ENCODE measurements at places on chromosomes 5 and 9.

DNA sequence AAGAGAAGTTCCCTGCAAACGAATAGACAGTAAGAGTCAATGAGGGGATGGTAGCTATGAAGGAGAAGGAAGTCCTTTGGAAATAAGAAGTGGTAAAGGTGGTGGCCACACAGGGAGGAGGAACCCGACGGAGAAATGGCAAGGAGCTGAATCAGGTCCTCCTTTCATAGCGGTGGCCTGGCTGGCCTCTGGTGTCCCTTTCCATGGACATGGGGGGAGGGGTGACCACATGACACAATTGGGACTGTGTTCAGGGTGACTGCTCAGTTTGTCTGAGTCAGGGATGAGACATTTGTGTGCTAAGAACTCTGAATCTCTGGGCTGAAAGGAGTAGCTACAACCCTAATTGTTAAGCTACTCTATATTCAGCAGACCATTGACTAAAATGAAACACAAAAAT lies 28.7 kb upstream of the TIMD4 start:
- no peak for DNase-seq

- no peak for DNase-seq
Measured at GRCh38 chr5:54450542-54450941, 5.0 kb upstream of the HSPB3 start.

DNA sequence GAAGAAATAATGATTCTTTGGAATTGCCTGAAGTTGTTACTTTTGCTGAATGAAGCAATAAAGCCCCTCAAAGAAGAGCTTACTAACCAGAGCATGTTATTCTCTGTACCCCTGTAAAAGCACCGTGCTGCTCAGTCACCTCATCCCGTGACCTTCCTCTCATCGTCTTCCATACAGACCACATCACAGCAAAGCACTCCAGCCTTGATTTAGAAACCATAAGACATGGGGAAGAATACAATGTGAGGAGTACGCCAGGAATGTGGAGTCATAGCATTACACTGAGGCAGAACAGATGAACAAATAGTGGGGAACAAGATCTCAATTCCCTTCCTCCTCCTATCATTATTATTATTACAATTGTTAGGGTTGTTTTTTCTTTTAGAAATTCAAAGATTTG lies 49.1 kb downstream of the ERAP1 start:
- DNase-seq: no peak

- no peak for DNase-seq
Measured at GRCh38 chr5:178192244-178192643, 5.1 kb upstream of the GMCL2 start.

DNA sequence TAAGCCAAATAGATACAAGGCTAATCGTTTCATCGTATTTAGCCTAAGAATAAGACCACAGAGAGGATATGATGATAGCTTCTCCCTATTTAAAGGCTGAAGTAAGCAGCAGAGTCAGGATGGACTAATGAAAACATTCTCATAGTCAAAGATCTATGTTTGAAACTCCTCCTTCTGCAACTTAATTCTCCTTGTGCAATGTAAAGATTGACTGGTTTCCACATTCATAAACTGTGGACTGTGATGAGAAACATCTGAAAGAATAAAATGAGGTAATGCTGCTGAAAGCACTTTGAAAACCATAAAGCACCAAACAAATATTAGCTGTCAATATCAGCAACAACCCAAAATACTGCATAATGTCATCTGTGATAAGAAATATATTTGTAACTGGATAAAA lies 361.9 kb downstream of the CSNK1G3 start:
- DNase-seq: no peak

DNA sequence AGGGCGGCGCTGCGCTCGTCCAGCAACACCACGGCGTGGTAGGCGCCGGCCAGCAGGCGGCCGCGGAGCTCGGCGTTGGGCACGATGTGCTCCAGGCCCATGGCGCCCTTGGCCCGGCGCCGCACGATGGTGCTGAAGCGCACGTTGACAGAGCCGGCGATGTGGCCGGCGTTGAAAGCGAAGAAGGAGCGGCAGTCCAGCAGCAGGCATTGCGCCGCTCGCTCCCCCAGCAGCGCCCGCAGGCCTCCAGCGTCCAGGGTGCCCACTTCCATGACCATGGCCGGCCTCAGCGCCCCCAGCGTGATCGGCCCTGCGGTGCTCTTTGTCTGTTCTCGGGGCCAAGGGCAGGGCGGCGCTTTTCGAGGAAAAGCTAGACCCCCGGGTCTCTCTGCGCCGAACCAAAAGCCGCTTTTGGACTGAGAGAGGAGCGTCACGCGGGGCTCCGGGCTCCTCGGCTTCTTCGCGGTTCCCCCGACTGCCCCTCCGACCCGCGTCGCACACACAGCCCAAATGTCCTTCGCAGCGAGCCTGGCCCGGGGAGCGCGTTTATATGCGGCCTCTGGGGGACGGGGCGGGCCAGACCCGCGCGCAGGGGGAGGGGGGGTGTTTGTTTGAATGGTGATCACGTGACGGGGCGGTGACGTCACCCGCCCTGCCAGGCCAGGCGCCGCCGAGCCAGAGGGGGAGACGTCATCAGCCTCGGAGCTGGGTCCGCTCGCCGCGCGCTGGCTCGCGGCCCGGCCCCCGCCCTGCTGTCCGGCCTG lies at the start of gene DUSP1:
Gene DUSP1, minus strand, starts transcription at position 521 of the 764 bp plus-strand sequence. Its CDS starts 243 bp downstream, at position 278.
- DNase-seq: peak; percentile 98

DNA sequence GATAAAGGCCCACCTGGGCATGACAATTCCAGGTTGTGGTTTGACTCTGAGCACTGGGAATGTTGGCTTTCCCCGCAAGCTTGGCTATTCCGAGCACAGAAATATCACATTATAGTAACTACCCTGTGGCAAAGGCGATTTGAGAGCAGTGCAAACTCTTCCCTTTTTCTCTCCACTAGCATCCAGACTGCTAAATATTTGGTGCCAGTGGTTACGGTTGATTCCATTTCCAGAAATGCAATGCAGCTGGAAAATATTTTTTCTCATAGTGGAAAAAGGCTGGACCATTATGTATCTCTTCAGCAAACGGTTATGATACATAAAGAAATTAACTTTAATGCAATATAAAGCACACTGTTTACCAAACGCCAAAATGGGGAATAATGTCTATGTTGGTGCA lies 158.0 kb downstream of the ENC1 start:
- DNase-seq: no peak

DNA sequence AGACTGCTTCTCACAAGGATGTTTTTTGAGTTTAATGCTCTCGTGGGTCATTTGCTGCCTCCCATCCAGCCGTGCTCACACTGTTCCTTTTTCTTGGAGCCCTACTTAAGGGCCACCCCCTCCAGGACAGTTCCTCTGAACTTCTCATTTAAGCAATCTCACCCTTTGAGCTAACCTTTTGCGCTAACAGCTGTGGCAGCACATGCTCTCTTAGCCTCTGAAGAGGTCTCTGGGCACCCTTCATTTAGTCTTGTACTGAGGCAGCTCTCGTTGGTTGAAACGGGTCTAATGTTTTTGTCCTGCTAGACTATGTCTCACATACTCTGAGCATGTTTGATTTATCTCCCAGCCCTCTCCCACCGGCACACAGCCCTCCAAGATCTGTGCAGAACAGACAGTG lies 11.8 kb downstream of the ALDH1B1 start:
- no peak for DNase-seq

- DNase-seq: no peak
Measured at GRCh38 chr9:23622396-23622795, 203.6 kb downstream of the ELAVL2 start.

DNA sequence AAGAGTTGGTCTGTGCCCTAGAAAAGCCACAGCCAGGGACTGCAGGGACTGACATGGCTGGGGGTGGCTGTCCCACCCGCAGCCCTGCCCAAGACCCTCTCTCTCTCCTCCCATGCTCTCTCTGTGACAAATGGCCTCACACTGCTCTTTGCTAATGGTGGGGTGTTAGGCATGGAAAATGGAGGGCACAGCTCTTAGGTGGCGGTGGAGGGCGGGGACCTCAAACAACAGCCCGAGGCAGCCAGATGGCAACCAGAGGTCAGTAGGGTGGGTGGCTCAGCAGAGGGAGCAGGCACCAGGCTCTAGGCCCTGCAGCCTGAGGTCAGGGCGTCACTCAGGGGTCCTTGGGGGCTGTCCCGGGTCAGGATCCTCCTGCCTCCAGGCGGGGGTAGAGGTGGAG lies 73.9 kb upstream of the DAB2IP start:
- no peak for DNase-seq

DNA sequence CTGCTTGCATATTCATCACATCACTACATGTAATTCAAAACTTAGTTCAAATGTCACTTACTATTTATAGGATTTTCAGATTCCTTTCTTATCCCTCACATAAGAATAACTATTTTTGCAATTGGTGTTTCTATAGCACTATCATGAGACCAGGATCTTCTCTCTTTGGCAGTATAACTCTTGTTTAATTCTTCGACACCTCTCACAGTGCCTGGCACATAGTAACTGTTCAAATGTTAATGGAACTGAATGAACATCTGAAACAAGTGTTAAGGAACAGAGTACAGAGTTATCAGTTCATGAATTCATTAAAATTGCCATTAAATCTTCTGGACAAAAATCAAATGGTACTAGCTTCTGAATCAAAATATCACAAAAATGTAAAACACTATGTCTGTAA lies 40.0 kb downstream of the FBXL17 start:
- DNase-seq: no peak

GRCh38 chr5:5181650-5182324 lies 41.7 kb downstream of the ADAMTS16 start:
- no peak for DNase-seq

GRCh38 chr5:83924891-83925290 lies 204.2 kb upstream of the HAPLN1 start:
- no peak for DNase-seq

GRCh38 chr5:97979740-97980139 lies 793.7 kb upstream of the RGMB start:
- no peak for DNase-seq

DNA sequence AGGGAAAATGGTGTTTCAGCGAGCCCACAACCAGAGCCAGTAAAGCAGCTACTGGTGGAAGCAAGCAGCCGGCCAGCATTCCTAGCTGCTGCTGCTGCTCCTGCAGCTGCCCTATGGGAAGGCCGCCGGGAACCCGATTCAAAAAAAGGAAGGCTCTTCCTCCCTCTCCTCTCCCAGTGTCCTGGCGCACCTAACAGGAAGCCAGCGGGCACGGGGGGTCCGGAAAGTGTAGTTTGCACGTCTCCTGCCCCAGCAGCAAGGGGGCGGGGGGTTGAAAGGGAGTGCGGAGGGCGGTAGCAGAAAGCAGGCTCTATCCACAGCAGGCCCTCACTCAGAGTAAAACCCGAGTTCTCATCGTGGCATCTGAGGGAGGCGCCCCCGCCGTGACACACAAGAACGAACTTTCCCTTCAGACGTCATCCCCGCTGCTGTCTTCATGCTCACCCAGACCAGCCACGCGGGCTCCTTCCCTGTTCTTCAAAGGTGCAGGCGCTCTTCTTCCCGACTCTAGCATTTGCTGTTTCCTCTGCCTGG lies 16.5 kb downstream of the GRXCR2 start:
- DNase-seq: peak; percentile 71

All from kidney (tissue), 22 donors.